COLO829 (cell line): ENCODE measurements at places on chromosomes 16 and 17.
A peak's percentile ranks its signal among the peaks of the same experiment; 100 is the strongest.

DNA sequence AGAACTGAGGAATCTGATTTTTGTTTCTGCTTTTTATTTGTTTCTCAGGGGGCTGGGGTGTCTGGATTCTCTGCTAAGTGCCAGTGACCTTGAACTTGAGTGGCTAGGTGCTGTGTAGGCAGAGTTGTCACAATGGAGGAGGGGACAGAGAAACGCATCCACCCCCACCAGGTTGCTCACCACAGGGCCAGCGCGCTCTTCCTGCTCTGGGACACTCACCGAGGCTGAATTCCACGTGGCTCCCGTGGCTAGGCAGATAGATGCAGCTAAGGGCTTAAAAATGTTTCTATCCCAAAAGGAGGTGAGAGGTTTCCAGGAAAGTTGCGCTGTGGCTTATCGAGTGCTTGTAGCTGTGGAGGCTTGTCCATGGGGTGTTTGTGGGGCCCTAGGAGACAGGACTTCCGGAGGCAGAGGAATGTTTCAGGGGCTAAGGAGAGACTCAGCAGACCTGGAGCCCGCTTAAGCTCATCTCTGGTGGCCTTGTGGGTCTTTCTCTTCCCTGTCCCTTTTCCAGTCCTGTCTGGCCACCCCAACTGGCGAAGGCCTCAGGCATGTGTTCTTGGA lies 36.8 kb downstream of the ADCY7 start:
- no peak for DNase-seq

DNA sequence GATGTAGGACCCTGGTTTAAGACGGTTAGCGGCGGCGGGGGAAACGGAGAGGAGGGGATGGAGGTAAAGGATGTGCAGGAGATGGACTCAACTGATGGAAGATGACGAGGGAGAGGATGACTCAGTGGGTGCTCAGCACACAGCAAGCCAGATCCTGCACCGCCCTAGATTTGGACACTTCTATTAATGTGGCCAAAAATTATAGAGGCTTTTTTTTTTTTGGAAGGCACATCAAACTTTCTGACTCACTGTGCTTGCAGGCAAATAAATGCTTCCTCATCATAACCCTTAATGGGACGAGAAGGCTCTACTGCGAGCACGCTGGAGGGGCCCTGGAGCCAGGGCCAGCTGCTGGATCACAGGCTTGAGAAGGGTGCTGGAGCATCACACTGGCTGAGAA lies 36.0 kb downstream of the RTN4RL1 start:
- DNase-seq, result no peak

GRCh38 chr17:43367737-43368242 lies 31.0 kb upstream of the ARL4D start:
- peak; percentile 85 for DNase-seq

GRCh38 chr16:67277999-67278772 lies 1.1 kb upstream of the PLEKHG4 start:
- DNase-seq, result no peak

DNA sequence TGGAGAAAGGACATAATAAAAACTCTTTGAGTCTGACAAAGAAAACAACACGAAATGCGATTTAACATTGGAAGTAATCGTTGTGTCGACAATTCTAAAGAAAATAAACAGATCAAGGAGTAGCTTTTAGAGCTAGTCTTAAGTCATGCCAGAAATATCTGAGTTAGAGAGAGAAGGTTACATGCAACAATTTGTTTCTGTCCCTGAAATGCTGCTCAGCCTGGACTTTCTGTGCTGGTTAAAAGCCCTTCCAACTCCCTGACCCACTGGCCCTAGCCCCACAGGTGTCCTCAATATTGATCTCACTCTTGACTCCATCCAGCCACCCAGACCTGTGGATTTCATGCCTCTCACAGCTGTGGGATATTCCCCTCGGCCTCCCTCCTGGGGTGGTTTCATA lies 33.2 kb upstream of the TEX2 start:
- no peak for DNase-seq

GRCh38 chr16:1341495-1342420 lies 8.3 kb downstream of the BAIAP3 start:
- no peak for DNase-seq

- DNase-seq, result no peak
These were observed 9.9 kb upstream of the GUCY2D start for GRCh38 chr17:7992516-7992915.
